ENCODE measurements at places on chromosomes 4 and X.

GRCh38 chr4:113750296-113750695 lies 11.2 kb downstream of the CAMK2D start:
- no peak for DNase-seq

- no peak for DNase-seq
Measured at GRCh38 chrX:38985375-38985774, 184.1 kb downstream of the MID1IP1 start.

DNA sequence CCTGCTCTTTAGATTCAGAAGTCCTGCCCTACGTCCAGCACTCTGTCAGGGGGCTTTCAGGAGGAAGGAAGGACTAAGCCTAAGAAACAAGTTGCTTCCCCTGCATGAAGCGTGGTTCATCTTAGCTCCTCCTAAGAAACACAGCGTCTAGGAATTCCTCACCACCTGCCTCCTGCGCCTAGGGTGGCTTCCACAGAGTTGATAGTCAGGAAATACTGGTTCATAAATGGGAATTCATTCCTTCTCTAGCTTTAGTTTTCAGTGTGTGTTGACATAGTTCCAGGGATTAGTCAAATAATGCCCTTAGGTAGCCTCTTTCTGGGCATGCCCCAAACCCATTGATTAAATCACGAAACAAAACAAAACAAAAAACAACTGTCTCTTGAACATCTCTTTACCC lies 1.7 kb upstream of the MXRA5 start:
- no peak for DNase-seq

DNA sequence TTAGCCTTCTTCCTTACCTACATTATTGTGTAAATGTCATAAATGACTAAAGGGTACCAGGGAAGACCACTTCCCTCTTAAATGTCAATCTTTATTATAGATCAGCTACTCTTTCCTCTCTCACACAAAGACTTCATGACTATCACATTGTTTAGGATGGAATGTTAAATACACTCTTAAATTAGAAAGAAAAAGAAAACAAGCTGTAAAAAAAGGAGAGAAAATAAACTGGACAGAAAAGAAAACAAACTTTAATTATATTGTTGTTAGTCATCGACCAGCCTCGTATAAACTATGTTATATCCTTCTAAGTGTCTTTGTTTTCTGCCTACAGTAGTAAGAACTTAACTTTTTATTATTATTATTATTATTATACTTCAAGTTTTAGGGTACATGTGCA lies 666.4 kb upstream of the NR3C2 start:
- DNase-seq: no peak

DNA sequence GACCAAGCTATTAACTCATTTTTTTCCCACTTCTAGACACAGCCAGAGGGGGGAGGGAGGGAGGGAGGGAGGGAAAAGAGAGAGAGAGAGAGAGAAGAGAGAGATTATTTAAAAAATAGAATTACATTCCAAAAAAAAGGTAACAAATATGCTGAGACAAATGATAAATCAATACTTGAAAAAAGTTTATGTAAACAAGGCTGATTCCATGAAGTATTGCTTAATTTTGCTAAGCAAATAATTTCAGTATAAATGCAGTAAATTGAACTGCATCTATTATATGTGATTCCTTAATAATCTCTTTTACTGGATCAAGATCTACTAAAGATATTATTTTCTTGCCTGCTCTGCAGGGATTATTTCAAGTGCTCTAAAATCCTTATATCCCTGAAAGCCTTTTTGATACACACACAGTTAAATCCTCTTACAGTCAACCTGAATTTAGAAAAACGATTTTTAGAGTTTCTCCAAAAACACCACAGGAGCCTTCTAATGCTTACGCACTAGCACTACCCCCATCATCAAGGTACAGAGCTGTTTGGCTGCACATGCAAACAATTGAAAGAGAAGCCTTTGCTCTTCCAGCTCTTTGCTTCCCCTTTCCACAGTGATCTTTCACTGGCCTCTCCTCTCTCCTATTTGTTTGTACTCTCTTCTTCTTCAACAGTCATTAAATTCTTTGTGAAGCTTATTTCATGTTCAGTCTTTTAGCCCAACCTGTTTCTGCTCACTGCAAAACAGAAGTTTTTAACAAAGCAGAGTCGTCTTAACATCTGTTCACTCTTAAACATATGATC lies 426.3 kb upstream of the FAM241A start:
- no peak for DNase-seq
